ENCODE measurements at places on chromosomes 16 and 17. TPM values are rescaled to one million over a fixed set of nuclear protein-coding genes. Genes with fewer than 3 reads are reported as not detected.

ZDHHC1 gene
- total RNA-seq = 7.2 TPM

PTX4 gene
- total RNA-seq = 0.21 TPM

KRTAP1-1 gene
- total RNA-seq = not detected

GNAO1 gene
- 0.69 TPM for total RNA-seq

RPL19 gene
- 1,851 TPM for total RNA-seq

NPIPB2 gene
- total RNA-seq = 4.4 TPM

Measured in endothelial cell (in vitro differentiated cells).